ENCODE measurements at places on chromosomes 5 and 9. TPM values are rescaled to one million over a fixed set of nuclear protein-coding genes. Genes with fewer than 3 reads are reported as not detected.

ARID3C gene
- not detected for total RNA-seq

IFNA13 gene
- total RNA-seq: not detected

SLC35D2 gene
- 13.2 TPM for total RNA-seq

CDH10 gene
- total RNA-seq: not detected

CDH6 gene
- 7.6 TPM for total RNA-seq

TRIM7 gene
- 3.5 TPM for total RNA-seq

AGXT2 gene
- not detected for total RNA-seq

GFRA3 gene
- total RNA-seq: 0.43 TPM

NTNG2 gene
- total RNA-seq: 5.0 TPM

FCN1 gene
- 16.5 TPM for total RNA-seq

CMYA5 gene
- 2.6 TPM for total RNA-seq

N4BP3 gene
- total RNA-seq: 1.8 TPM

DNAI1 gene
- total RNA-seq: not detected

ZBTB6 gene
- total RNA-seq: 9.0 TPM

PMPCA gene
- total RNA-seq: 31.2 TPM

IRX4 gene
- not detected for total RNA-seq

LCN2 gene
- 0.69 TPM for total RNA-seq

DCAF12 gene
- 32.9 TPM for total RNA-seq

GRIA1 gene
- total RNA-seq: 0.24 TPM

WNK2 gene
- total RNA-seq: 39.5 TPM

NDUFAF2 gene
- total RNA-seq: 45.0 TPM

MUSK gene
- 0.19 TPM for total RNA-seq

SLC1A3 gene
- 24.1 TPM for total RNA-seq

NUTM2G gene
- not detected for total RNA-seq

CCL19 gene
- total RNA-seq: 27.1 TPM

SLC36A2 gene
- not detected for total RNA-seq

PJA2 gene
- total RNA-seq: 171 TPM

UBE2B gene
- total RNA-seq: 93.5 TPM

FOXD4L4 gene
- not detected for total RNA-seq

FOXD4 gene
- total RNA-seq: 0.24 TPM

KIF12 gene
- not detected for total RNA-seq

TSSK1B gene
- not detected for total RNA-seq

IL12B gene
- not detected for total RNA-seq

RXFP3 gene
- total RNA-seq: not detected

ZNF883 gene
- 2.1 TPM for total RNA-seq

CNTNAP3 gene
- total RNA-seq: 14.2 TPM

SLC25A48 gene
- 0.10 TPM for total RNA-seq

FXN gene
- total RNA-seq: 9.3 TPM

DBH gene
- total RNA-seq: not detected

KCNIP1 gene
- total RNA-seq: 0.79 TPM

ST6GALNAC4 gene
- 27.7 TPM for total RNA-seq

TYRP1 gene
- 0.67 TPM for total RNA-seq

HMCN2 gene
- 224 TPM for total RNA-seq

PCDHB14 gene
- 5.0 TPM for total RNA-seq

SLC46A2 gene
- 0.19 TPM for total RNA-seq

CARD6 gene
- total RNA-seq: 14.9 TPM

SERF1B gene
- 28.0 TPM for total RNA-seq

RANBP6 gene
- total RNA-seq: 14.0 TPM

SNAPC4 gene
- 4.9 TPM for total RNA-seq

SLIT3 gene
- total RNA-seq: 140 TPM

MSMP gene
- not detected for total RNA-seq

DDX31 gene
- total RNA-seq: 6.9 TPM

CCNO gene
- total RNA-seq: 0.42 TPM

OSTF1 gene
- total RNA-seq: 36.5 TPM

SLC45A2 gene
- not detected for total RNA-seq

C9orf78 gene
- 40.0 TPM for total RNA-seq
